AG04449 (cell line): ENCODE measurements at places on chromosomes 7 and 10.

DNA sequence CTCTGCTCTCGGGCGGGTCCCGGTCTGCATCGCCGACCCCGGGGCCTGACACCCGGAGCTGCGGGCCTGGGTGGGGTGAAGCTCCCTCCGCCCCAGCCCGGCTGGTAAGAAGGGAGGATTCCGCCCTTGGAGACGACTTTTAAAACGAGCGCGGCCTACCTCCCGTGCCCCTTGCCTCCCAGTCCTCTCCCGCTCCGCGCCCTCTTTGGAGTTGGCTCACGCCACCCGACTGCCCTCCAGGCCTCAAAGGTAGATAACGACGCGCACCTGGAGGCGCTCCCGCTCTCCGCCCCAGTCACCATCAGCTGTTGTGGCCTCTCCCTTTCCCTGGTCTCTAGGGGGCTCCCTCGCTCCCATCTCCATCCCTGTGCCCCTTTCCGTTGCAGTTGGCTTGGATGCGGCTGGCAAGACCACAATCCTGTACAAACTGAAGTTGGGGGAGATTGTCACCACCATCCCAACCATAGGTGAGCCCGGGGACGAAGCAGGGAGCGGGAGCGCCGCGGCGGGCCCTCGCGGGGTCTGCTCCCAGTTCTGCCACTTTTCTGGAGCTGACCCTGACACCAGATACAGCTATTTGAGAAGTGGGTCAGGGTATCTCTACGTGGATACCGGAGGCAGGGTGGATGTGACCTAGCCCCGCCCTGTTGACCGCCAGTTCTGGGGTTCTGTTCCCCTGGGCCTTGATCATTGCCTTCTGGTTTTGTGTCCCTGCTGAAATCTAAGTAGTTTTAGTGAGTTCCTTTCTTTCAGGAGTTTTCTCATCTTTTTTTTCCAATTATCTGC, 679 bp downstream of the ARF5 start:
- no peak for DNase-seq

- no peak for DNase-seq
Observed at GRCh38 chr10:130340816-130341215, 204.6 kb downstream of the GLRX3 start.

GRCh38 chr7:87341441-87341840, 4.0 kb upstream of the CROT start:
- DNase-seq, result no peak

DNA sequence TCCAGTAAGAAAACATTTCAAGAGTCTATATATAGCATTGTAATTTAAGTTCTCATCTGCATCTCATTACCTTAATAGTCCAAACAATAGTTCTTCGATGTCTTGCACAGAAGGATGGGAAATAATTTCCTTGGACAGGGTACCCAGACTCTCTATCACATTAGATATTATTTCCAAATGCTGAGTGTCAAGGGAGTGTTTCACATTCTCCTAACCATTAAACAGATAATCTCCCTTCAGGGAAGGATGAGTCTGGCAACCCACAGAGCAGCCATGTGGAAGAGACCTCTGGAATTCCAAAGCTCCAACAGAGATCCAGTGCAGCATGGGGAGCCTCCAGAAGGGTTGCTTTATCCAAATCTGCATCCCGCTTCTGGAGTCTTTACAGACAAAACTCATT, 89.6 kb downstream of the FZD1 start:
- no peak for DNase-seq

DNA sequence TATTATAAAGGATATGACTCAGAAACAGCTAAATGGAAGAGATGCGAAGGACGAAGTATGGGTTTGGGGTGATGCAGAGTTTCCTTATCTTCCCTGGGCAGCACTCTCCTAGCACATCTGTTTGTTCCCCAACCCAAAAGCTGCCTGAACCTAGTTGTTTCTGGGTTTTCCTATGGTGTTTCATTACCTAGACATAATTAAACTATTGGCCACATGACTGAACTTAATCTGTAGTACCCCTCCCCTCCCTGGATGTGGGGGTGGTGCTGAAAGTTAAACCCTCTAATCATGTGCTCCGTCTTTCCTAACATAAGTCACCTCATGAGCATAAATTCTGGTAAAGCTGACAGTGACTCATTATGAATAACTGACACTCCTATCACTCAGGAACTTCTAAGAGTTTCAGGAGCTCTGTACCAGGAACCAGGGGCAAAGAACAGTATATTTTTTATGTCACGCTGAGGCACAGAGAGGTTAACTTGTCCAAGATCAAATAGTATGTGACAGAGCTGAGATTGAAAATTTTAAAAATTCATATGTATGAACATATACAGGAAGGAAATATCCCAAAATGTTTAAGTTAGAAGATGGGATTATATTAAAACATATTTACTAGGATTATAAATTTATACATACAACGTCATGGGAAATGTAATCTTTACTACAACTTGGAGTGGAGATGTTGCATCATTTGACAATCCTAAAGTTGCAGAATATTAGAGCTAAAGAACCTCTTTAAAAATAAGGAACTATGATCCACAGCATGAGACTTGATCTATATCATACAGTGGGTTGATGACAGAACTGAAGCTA, 4.8 kb downstream of the STRIP2 start:
- DNase-seq, result no peak

GRCh38 chr7:68409851-68410250, 1188.4 kb upstream of the AUTS2 start:
- DNase-seq, result no peak

- peak; percentile 47 for DNase-seq
Observed at GRCh38 chr7:17015598-17016031, 133.8 kb upstream of the AGR3 start.

- DNase-seq, result no peak
Observed at GRCh38 chr7:30157204-30157603, 22.4 kb downstream of the MTURN start.

GRCh38 chr7:36276428-36277248, 113.0 kb upstream of the ANLN start:
- no peak for DNase-seq

DNA sequence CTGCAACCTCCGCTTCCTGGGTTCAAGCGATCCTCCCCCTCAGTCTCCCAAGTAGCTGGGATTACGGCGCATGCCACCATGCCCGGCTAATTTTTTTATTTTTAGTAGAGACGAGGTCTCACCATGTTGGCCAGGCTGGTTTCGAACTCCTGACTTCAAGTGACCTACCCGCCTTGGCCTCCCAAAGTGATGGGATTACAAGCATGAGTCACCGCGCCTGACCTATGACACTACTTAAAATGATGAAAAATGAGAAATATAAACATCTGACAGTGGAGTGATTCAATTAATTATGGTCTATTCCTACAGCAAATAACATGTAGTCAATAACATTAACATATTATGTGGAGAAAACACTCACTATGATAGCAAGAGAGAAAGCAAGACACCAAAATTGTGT, 2.2 kb downstream of the BRAT1 start:
- no peak for DNase-seq
